Mucosa of gallbladder (tissue), 1 donor: ENCODE measurements at places on chromosomes 12 and 14.

DNA sequence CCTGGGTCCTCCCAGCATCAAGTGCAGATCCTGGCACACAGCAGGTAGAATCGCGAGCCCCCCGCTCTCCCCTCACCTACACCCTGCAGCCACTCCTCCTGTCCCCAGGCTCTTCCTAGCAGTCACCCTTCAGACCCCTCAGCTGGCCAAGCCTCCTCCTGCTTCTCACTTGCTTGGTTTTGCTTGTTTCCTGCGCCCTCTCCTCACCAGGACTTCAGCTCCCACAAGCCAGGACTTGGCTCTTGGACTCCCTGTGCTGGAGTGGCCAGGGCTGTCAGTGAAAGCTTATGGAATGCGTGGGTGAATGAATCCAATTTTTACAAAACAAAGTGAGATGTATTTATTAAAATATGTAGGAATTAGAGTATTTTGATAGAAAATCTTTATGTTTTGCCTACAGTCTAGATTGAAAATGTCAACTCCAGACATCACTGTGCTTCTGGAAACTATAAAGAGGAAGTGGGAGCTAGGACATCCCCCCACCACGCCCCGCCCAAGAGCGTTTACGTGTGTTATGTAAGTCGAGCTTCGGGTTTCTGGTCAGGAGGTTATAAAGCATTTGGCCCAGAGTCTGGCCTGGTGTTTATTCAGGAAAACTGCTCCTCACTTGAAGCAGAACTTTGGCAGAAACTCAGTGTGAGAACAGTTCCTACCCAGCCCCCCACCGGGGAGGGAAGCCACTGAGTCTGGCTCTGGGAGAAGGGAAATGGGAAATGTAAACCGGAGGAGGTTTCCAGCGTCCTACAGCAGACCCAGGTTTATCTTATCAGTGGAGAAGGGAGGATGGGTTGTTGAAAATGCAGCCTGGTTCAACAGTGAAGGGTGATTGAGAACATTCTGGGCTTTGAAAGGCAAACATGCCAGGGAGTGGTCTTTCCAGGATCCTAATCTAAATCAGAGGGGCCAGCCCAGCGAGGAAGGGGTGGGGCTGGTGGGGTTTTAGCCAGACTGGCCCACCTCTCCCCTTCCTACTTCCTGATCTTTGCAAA is 8.8 kb downstream of the ALDH2 start:
- peak; percentile 92 for DNase-seq

DNA sequence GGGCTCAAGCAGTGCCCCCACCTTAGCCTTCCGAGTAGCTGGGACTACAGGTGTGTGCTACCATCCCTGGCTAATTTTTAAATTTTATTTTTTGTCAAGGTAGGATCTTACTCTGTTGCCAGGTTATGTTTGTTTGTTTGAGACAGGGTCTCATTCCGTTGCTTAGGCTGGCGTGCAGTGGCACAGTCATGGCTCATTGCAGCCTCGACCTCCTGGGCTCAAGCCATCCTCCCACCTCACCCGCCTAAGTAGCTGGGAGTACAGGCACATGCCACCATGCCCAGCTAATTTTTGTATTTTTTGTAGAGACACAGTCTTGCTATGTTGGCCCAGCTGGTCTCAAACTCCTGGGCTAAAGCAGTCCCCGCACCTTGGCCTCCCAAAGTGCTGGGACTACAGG is 83.3 kb upstream of the KCNH3 start:
- no peak for DNase-seq

DNA sequence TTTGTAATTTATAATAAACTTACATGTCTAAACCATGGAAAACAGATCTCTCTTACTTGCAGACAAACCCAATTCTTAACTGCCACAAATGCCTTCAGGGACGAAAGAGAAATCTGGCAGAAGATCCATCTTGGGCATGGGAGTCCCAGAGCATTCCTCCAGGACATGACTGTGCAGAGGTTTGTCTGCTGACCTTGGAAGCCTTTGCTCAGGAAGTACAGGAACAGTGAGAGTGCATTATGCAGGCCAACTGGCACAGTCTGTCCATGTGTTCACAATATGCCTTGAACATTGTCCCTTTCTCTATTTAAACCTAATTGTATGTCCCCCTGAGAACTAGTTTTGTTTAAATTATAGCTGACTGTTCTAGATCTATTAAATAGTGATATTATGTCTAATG is 467.1 kb downstream of the ATP23 start:
- DNase-seq, result no peak

GRCh38 chr12:114776731-114777442 is 92.9 kb upstream of the TBX3 start:
- DNase-seq, result no peak

GRCh38 chr12:106580671-106581508 is 1.9 kb upstream of the RFX4 start:
- no peak for DNase-seq

DNA sequence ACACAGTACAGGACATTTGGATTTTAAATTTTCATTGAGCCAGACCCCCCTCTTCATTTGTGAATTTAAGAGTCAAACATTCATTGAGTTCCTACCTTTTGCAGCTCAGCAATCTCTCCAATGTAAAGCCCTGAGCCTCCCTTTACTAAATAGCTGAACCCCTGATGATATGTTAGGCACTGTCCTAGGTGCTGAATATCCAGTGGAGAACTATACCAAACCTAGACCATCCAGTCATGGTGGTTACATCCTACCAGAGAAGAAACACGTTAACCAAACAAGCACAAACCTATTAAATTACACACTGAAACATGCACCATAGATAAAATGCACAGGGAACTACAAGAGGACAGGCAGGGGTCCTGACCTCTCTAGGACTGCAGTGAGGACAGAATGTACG is 1585.3 kb upstream of the TMEM132C start:
- DNase-seq, result no peak

- DNase-seq, result no peak
These were observed 93.4 kb upstream of the SLCO1C1 start for GRCh38 chr12:20601668-20602280.

DNA sequence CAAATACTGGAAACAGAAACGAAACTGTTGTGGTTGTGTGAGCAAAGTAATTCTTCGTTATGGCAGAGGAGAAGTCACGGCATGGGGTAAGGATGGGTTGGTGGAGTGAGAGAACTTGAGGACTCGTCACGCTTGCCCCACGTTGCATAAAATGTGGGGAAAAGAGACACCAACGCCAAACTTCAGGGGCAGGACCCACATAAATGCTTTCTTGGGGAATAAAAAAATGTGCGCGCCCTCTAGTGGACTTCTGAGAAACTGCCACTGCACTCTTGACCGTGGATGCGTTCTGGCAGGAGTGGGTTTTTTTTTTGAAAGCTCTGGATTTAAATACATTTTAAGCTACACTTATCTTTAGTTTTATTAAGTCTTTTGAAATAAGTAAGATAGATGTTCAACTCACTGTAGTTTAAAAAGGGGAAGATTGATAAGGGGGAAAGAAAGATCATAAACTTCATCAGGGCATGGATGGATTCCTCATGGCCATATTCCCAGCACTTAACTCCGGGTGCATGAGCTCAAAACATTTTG is 4.1 kb upstream of the IGF1 start:
- peak; percentile 55 for DNase-seq

DNA sequence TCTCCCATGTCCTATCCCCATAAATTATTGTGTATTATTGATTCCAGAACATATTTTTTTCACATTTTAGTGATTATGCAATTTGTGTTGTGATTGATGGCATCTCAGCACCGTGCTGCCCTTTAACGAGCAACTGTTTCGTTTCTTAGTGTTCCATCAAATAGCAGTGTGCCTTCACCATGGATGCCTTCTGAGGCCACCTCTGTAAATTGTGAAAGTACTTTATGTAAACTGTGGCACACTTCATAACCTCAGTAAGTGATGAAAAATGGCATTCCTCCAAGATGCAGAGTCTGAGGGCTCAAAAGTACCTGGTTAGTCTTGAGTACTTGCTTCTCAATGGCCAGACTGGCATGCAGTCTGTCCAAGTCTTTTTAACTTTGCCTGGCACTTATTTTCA is 8.2 kb downstream of the CHST11 start:
- DNase-seq, result no peak

DNA sequence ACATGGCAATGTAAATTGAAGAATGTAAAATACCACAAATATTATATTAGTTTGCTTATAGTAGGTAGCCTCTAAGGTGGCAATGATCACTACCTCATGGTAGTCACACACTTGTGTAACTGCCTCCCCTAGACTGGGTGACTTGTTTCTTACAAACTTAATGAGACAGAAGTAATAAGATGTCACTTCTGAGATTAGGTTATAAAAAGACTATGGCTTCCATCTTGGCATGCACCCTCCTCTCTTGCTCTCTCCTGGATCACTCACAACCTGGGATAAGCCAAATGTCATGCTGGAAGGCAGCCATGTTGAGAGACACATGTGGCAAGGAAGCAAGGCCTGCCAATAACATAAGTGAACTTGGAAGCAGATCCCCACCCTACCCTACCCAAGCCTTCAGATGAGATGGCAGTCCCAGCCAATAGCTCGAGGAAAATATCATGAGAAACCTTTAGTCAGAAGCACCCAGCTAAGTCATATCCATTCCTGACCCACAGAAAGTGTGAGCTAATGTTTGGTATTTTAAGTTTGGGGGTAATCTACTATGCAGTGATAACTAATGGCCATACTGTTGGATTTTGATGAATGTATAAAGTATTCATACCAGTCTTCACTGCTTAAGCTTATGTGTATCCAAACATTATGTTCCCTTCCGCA is 43.3 kb downstream of the PPP1R12A start:
- DNase-seq, result no peak

DNA sequence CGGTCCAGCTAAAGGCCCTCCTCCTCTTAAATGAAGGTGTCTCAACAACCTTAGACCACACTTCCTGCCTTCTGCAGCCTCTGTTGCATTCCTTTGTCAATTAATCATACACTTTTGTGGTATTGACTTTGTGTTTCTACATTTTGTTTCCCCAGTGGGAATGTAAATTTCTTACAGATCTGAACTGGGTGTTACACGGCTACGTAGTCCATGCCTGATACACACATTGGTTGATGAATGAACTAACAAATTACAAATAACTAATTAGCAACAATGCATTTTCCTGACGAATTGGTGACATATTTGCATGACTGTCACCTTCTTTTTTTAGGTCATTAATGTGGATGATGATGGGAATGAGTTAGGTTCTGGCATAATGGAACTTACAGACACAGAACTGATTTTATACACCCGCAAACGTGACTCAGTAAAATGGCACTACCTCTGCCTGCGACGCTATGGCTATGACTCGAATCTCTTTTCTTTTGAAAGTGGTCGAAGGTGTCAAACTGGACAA is 15.2 kb upstream of the CCT2 start:
- DNase-seq, result no peak

- DNase-seq, result no peak
These were observed 112.2 kb downstream of the CHST11 start for GRCh38 chr12:104568935-104569334.

- no peak for DNase-seq
These were observed 20.3 kb upstream of the SERPINA6 start for GRCh38 chr14:94343238-94344005.

DNA sequence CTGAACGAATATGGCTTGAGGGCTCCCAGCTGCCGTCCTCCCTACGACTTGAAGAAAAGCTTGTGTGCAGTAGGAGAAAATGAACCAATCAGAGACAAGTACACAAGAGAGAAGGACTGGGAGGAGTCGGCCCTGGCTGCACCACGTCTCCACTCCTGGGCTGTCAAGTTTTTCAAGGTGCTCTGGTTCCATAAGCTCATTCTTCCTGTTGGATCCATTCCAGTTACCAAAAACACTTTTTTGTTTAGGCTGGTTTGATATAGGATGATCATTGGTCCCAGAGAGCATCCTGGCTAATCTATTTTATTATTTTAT is 2.8 kb upstream of the A2ML1 start:
- DNase-seq, result no peak

DNA sequence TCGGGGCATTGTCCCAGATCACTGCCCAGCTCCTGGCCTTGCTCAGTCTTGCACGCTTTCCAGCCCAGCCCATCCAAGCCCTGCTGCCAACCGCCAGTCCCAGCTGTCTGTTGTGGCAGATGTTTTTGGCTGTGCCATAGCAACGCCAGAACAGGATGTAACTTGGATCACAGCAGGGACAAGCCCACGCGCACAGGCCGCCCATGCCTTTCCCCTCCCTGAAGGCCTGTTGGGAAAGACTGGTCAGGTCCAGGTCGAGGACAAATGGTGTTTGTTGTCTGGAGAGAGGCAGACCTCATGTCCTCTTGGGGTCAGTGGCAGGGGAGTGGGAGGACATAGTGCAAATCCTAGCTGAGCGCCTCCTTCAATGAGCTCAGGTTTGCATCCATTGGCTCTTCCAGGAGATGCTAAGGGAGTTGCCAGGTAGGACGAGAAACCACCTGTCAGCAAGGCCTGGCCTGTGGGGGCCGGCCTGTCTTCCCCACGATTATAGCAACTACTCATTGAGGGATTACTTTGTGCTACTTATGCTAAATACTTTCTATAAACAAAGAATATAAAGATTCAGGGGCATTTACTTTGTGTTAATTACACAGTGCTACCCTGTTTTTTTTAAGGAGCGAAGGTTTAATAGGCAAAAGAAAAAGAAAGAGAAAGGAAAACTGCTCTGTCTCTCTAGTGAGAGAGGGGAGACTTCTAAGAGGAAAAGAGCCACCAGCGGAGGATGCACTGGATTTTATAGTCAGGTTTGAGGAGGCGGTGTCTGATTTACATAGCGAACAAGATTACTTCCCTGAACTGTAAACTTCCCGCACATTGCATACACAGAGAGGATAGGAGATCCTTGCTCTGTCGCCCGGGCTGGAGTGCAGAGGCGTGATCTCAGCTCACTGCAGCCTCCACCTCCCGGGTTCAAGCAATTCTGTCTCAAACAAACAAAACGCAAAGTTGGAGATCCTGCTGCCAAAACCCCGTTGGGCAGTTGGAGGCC is 42.8 kb upstream of the CORO1C start:
- peak; percentile 50 for DNase-seq

DNA sequence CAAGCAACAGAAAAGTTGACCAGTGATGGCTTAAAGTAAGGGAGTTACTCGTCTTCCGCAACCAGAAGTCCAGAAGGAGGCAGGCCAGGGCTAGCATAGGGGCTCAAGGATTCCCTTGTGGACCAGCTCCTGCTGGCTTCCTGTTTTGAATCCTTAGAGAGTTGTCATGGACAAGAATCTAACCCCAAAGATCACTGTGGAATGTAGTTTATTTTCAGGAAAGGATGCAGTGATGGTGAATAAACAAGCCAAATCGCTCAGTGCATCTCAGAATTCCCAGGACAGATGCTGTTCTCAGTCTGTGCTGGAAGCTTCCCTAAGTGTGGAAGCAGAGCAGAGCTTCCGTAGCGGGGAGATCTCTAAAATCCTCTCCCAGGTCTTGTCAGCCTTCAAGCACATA is 311.3 kb downstream of the C12orf75 start:
- DNase-seq, result no peak
